ENCODE measurements at places on chromosomes 6 and 20.

- no peak for DNase-seq
Measured at GRCh38 chr6:35047265-35048011, 93.7 kb downstream of the TCP11 start.

GRCh38 chr6:101413773-101414172 lies 20.3 kb downstream of the GRIK2 start:
- DNase-seq: no peak

- no peak for DNase-seq
Measured at GRCh38 chr6:18328070-18328469, 59.1 kb upstream of the RNF144B start.

DNA sequence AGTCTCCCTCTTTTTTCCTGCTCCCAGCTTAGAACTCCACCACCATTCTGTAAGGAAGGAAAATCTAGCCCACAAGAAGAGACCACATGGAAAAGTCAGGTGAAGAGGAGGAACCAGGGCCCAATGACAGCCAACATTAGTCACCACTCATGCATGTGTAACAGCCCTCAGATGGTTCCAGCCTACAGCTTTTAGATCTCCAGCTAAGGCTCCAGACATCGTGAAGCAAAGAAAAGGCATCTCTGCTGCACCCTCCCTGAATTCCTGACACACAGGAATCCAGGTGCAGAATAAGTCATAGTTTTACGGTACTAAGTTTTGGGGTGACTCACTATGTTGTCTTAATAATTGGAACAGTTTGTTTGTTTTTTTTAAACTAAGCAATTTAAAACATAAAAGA lies 25.5 kb downstream of the DCDC2 start:
- no peak for DNase-seq

DNA sequence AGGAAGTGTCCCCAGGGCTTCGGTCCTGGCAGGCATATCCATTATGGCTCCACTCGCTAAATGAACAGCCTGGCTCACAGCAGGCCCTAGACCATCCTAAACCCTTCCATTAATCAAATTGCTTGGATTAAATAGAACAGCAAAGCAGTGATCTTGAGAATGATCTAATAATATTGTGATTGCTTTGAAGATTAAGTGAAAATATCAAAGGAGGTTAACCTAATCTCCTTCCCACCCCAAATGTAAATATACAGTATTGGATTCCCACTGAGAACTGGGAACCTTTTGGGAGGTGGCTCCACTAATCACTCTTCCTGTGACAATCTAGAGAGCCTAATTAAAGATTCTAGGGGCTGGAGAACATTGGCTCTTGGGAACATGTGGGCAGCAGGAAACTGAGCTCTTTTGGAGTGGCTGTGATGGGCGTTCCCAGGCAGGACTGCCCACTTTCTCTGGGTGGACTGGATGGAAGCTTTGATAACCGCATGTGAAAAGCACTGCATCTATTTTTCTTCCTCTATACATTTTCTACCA lies 68.3 kb upstream of the FRMD1 start:
- DNase-seq: no peak

DNA sequence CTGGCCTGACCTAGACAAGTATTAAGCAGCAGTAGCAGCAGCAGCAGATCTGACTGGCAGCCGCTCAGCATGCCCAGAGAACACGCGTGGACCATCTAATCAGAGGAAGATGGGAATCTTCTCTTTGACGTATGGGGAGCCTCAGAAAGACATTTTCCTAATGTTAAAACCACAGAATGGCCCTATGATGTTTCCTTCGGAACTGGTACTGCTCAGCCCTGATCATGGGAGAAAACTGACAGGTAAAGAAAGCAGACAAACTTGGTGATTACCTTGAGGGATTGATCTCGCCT lies 6.2 kb downstream of the PSMA7 start:
- DNase-seq: no peak

GRCh38 chr20:53660078-53660909 lies 66.7 kb upstream of the ZNF217 start:
- no peak for DNase-seq

- DNase-seq: no peak
Measured at GRCh38 chr6:83511266-83511665, 1.1 kb upstream of the PRSS35 start.

DNA sequence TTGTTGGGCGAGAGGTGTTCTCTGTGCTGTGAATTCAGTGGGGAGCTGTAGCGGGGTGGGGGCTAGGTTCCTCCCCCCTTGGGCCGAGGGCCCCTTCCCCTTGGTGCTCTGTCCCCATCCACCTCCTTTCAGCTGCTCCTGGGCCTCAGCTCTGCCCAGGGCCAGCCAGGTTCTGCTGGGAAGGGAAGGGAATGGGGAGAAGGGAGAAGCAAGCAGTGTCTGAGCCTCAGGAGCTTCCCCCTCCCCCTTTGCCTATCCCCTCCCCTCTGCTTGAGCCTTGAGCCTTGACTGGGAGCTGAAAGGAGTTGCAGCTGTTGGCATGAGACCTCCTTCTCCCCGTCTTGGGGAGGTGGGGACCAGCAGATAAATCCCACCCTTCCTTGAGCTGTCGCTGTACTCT lies 576 bp upstream of the RRP36 start:
- DNase-seq: no peak

- no peak for DNase-seq
Measured at GRCh38 chr6:158939255-158940159, 60.5 kb downstream of the RSPH3 start.
